ENCODE measurements at places on chromosomes 4 and X.

DNA sequence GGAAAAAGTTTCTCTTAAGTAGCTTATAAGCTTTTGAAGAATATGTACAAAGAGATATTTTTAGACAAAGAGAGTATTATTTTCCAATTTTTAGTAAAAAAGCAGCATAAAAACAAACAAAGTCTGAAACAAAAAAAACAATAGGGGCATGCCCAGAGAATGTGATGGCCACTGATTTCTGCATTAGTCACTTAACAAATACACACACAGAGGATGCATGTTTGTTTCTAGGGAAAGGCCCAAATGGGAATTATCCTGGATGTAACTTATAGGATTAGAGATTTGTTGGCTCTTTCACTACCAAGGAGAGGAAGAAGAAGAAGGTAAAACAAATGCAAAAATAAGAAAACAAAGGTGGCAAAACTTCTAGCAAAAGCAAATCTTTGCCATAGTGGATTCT is 95.9 kb upstream of the SCOC start:
- no peak for DNase-seq
- no peaks in the 10 kb centered on the region for H3K36me3 ChIP-seq
- peaks cover 40% of the 10 kb centered on the region for H3K27me3 ChIP-seq
- H3K4me3 ChIP-seq: no peak overlapping the region
- H3K4me1 ChIP-seq: no peaks in the 10 kb centered on the region
- no peak overlapping the region for H3K27ac ChIP-seq

DNA sequence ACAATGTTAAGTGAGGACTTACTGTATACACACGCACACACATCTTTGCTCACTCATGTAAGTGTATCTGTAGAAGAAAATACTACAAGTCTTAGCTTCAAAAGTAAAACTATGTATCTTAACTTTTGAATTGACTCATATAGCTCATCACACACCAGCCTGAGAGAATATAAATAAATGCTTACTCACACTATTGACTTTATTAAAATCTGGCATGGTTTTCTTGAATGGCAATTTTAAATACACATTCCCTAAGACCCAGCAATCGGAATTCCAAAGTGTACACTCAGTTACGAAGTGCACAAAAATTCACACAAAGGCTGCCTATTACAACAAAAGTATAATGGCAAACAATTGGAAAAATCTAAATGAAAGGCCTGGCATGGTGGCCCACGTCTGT is 2.0 kb downstream of the ERCC6L start:
- H3K27me3 ChIP-seq: no peaks in the 10 kb centered on the region
- no peak overlapping the region for H3K4me3 ChIP-seq
- H3K36me3 ChIP-seq: no peaks in the 10 kb centered on the region
- no peaks in the 10 kb centered on the region for H3K4me1 ChIP-seq

- no peak overlapping the region for H3K4me3 ChIP-seq
- DNase-seq: no peak
- no peak overlapping the region for H3K27ac ChIP-seq
- H3K27me3 ChIP-seq: peaks cover 20% of the 10 kb centered on the region
These were observed 28.4 kb upstream of the WDR1 start for GRCh38 chr4:10144966-10145365.

GRCh38 chr4:145099653-145100052 is 1.5 kb downstream of the ABCE1 start:
- no peaks in the 10 kb centered on the region for H3K27me3 ChIP-seq
- peaks cover 17% of the 10 kb centered on the region for H3K36me3 ChIP-seq
- no peak for DNase-seq
- peak overlapping the region; percentile 91 for H3K4me3 ChIP-seq
- peaks cover 15% of the 10 kb centered on the region for H3K4me1 ChIP-seq
- H3K27ac ChIP-seq: peak overlapping the region; percentile 96

- no peak overlapping the region for H3K27ac ChIP-seq
- DNase-seq: no peak
- H3K36me3 ChIP-seq: no peaks in the 10 kb centered on the region
- H3K27me3 ChIP-seq: peaks cover 30% of the 10 kb centered on the region
- H3K4me1 ChIP-seq: peaks cover 1% of the 10 kb centered on the region
- H3K4me3 ChIP-seq: no peak overlapping the region
These were observed 7.8 kb downstream of the C4orf54 start for GRCh38 chr4:99649778-99650177.

- no peak overlapping the region for H3K4me3 ChIP-seq
- H3K36me3 ChIP-seq: no peaks in the 10 kb centered on the region
- no peaks in the 10 kb centered on the region for H3K4me1 ChIP-seq
- H3K27ac ChIP-seq: no peak overlapping the region
- no peak for DNase-seq
These were observed 6.0 kb upstream of the WDR13 start for GRCh38 chrX:48591255-48591791.

DNA sequence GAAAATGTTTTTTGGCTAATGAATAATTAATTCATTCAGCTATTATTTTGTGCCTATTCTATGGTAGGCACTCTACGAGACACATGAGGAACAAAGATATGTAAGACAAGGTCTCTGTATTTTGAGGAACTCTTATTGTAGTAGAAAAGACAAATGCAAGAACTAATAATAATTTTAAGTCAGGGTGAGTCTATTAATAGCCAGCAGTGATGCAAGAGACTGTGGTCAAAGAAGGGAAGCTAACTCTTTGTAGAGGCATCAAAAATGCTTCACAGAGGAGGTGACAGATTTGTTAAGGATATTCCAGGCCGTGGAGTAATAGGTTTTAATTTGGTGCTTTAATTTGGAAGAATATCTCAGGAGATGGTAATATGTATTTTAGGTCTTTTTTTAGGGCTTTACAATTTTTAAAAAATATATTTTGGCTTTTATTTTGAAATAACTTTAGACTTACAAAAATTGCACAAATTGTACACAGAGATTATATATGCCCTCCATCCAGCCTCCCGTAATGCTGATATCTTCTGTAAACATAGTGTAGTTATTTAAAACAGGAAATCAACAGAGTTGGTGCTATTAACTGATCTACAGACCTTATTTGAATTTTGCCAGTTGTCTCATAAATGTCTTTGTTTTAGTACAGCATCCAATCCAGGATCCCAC is 48.1 kb downstream of the DCLK2 start:
- H3K36me3 ChIP-seq: no peaks in the 10 kb centered on the region
- peaks cover 5% of the 10 kb centered on the region for H3K27me3 ChIP-seq
- no peaks in the 10 kb centered on the region for H3K4me1 ChIP-seq
- no peak overlapping the region for H3K27ac ChIP-seq

DNA sequence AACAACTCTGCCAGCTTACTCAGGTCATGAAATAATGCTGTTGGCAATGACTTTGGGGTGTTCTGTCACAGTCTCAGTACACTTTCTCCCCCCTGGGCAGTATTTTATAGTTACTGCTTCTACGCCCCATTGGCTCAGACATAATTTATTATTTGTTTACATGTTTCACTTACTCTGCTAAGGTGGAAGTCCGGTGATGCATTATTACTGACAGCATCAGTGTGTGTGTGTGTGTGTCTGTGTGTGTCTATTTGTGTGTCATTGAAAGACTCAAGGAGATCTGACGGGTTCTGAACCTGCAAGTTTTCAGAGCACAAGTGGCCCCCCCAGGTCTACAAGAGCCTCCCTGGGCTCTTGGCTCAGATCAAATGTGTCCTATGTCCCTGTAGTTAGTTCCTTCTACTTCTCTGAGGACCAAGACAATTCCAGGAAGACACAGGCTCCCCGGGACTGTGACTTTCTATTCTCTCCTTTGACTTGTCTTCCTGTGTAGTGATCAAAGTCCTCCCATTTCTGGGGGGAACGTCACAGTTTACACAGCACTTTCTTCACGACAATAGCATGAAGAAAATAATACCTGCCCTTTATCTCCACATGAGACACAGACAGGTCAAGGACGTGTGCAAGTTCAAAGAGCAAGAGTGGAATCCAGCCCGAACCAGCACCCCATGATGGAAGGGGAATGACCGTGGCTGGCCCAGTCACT is 283.7 kb upstream of the GATB start:
- H3K27ac ChIP-seq: no peak overlapping the region
- no peak for DNase-seq
- H3K4me3 ChIP-seq: no peak overlapping the region
- H3K27me3 ChIP-seq: peaks cover 7% of the 10 kb centered on the region
- no peaks in the 10 kb centered on the region for H3K4me1 ChIP-seq
